ENCODE measurements at places on chromosomes 7 and 10. TPM values are rescaled to one million over a fixed set of nuclear protein-coding genes. Genes with fewer than 3 reads are reported as not detected.
A peak's percentile ranks its signal among the peaks of the same experiment; 100 is the strongest.

DNA sequence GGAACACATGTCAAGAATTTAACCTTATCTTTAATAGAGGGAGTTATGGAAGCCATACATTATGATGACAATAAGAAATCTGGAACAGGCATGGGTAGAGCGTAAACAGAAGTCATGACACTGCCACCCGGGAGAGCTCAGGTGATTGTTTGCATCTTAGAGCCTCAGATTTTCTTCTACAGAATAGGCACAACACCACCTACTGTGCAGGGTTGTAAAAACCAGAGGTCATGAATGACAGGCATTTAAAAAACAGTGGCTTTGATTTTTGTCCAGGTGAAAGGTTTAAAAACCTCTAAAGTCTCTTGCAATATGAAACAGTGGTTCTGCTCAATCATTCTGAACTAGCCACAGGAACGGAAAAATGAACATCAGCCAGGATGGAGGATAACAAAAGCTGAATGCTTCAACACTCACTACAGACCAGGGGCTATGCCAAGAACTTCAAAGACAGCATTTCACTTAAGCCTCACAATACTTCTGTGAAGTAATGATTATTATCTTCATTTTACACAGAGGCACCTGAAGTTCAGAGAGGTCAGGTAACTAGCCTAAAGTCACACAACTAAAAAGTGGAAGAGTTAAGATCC is 123.8 kb downstream of the SLC25A13 start:
- no peak overlapping the region for H3K4me3 ChIP-seq
- no peaks in the 10 kb centered on the region for H3K4me1 ChIP-seq
- H3K27me3 ChIP-seq: no peaks in the 10 kb centered on the region
- no peak for DNase-seq
- no peaks in the 10 kb centered on the region for H3K36me3 ChIP-seq
- H3K27ac ChIP-seq: no peak overlapping the region

GRCh38 chr10:123761666-123762230 is 95.6 kb downstream of the GPR26 start:
- no peak overlapping the region for H3K27ac ChIP-seq
- no peaks in the 10 kb centered on the region for H3K4me1 ChIP-seq
- no peaks in the 10 kb centered on the region for H3K27me3 ChIP-seq
- no peak for DNase-seq
- no peaks in the 10 kb centered on the region for H3K36me3 ChIP-seq

- H3K27me3 ChIP-seq: no peaks in the 10 kb centered on the region
- H3K4me1 ChIP-seq: no peaks in the 10 kb centered on the region
- no peak overlapping the region for H3K27ac ChIP-seq
- H3K36me3 ChIP-seq: no peaks in the 10 kb centered on the region
- H3K4me3 ChIP-seq: no peak overlapping the region
Observed at GRCh38 chr7:99024066-99024465, 119.8 kb downstream of the SMURF1 start.

DNA sequence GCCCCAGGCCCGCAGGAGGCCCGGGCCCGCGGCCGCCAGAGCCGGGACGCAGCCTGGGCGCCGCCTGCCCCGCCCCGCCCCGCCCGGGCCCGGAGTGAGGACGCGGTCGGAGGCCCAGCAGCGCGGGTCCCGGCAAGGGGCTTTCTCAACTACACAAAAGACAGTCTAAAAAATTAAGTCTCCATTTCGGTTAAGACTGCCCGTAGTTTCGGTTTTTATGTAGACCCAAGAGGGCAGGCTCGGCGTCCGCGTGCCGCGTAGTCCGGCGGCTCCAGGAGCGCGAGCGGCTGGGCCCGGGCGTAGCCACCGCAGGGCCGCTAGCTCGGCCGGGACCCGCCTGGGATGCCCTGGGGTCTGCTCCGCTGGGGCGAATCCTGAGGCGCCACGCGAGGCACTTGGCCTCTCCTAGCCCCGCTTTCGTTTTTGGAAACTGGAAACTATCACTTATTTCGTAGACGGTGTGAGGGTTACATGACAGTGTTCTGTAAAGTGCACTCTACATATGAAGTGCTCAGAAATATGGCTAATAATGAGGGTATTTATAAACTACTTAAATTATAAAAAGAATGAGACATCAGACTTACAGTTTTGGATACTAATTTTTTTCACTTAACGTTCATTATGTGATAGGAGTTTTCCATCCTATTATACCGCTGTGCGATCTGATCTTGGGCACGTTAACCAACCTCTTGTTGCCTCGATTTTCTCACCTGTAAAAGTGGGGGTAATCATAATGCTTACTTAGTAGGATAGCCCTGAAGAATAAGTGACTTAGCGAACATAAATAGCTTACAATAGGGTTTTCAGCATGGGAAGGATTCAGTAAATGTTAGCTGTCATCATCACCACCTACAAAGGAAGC is 573 bp downstream of the BLVRA start:
- peak overlapping the region; percentile 84 for H3K27ac ChIP-seq
- no peaks in the 10 kb centered on the region for H3K36me3 ChIP-seq
- H3K4me3 ChIP-seq: peak overlapping the region; percentile 76
- H3K27me3 ChIP-seq: no peaks in the 10 kb centered on the region

DNA sequence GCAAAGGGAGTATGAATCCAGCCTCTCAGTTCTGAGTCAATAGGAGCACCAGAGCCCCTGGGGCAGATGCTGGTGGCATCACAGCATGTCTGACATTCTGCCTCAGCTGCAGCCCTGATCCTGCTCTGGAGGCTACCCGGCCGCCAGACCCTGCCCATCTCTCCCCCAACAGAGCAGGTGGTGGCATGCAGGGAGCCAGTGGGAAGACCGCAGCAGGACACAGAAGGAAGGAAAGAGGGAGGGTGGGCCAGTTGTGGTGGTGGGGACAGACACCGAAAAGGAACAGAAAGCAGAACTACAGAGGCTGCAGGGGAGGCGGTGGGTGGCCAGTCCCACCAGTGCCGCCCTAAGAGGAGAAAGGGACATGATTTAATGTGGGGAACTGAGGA is 35.3 kb downstream of the BLNK start:
- H3K4me1 ChIP-seq: no peaks in the 10 kb centered on the region
- no peaks in the 10 kb centered on the region for H3K27me3 ChIP-seq
- no peaks in the 10 kb centered on the region for H3K36me3 ChIP-seq
- no peak for DNase-seq
- no peak overlapping the region for H3K4me3 ChIP-seq

DNA sequence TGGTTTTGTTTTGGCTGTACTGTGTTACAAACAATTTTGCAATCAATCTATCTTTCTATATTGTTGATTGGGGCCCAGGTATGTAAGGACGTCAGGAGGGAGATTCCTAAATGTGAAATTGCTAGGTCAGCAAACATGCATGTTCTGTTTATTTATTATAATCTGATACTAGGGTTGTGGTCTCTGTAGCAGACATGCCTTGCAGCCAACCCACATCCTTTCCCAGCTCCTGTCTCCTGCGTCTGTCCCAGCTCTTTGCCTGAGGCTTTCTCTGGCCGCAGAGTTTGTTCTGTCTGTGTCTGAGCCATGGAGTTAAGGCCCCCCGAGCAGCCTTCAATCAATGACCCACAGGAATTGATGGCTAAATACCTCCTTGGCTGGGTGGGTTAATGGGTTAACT is 124.0 kb upstream of the ZEB1 start:
- H3K4me1 ChIP-seq: no peaks in the 10 kb centered on the region
- no peaks in the 10 kb centered on the region for H3K36me3 ChIP-seq
- no peak for DNase-seq
- no peak overlapping the region for H3K27ac ChIP-seq
- H3K4me3 ChIP-seq: no peak overlapping the region
- H3K27me3 ChIP-seq: no peaks in the 10 kb centered on the region

DNA sequence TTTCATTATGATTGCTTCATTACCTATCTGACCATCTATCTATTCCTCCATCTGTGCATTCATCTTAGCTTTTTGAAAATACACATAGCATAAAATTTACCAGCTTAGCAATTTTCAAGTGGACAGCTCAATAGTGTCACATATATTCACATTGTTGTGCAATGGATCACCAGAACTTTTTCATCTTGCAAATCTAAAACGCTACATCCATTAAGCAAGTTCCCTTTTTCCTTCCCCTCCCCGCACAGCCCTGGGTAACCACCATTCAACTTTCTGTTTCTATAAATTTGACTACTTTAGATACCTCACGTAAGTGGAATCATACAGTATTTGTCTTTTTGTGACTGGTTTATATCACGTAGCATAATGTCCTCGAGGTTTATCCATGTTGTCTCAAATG is 78.0 kb upstream of the ADRB1 start:
- H3K27me3 ChIP-seq: no peaks in the 10 kb centered on the region
- no peaks in the 10 kb centered on the region for H3K36me3 ChIP-seq
- no peak for DNase-seq
- no peaks in the 10 kb centered on the region for H3K4me1 ChIP-seq

GRCh38 chr10:30103595-30104320 is 44.4 kb upstream of the JCAD start:
- no peak overlapping the region for H3K4me3 ChIP-seq
- no peak overlapping the region for H3K27ac ChIP-seq
- no peaks in the 10 kb centered on the region for H3K27me3 ChIP-seq
- H3K4me1 ChIP-seq: no peaks in the 10 kb centered on the region
- DNase-seq: no peak

DNA sequence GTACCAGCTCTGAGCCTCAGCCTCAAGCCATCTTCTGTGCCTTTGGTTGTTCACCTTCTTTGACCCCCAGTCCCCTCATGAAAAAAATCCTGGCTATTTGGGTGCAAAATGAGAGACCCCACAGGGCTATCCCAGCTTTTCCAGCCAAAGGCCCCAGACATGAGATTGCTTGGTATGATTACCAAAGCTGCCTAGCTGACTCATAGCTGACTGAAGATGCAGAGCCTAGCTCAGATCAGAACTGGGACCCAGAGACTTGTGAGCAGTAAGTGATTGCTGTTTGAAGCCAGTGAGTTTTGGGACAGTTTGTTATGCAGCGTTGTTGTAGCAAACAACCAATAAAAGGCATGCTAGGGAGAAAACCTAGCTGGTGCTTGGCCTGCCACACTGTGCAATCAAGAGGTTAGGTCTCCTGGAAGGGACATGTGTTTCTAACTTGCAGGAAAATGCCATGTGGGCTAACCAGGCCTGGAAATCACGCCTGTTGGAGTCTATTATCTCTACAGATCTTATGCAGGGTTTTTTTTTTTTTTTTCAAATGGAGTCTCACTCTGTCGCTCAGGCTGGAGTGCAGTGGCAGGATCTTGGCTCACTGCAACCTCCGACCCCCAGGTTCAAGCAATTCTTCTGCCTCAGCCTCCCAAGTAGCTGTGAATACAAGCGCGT is 48.0 kb upstream of the DAGLB start:
- no peak for DNase-seq
- no peaks in the 10 kb centered on the region for H3K36me3 ChIP-seq
- no peaks in the 10 kb centered on the region for H3K27me3 ChIP-seq
- no peak overlapping the region for H3K27ac ChIP-seq
- no peak overlapping the region for H3K4me3 ChIP-seq

DNA sequence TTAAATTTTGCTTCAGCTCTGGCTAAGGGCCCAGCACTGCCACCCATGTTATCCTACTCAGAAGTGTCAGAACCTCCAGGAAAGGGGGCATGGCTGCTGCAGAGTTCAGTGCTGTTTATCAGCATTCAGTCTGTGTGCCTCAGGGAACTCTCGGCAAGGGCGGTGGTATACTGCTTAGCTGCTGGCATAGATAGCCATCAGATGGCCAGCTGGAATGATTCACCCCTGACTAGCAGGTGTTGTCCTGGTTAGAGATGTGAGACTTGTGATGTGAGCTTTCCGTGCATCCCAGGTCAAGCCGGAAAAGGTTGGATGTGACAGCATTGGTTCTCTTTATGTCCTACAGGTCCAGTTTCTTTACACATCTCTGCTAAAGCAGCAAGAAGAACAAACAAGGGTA is 22.1 kb downstream of the CEP55 start:
- no peak overlapping the region for H3K27ac ChIP-seq
- H3K36me3 ChIP-seq: no peaks in the 10 kb centered on the region
- H3K27me3 ChIP-seq: no peaks in the 10 kb centered on the region

DNA sequence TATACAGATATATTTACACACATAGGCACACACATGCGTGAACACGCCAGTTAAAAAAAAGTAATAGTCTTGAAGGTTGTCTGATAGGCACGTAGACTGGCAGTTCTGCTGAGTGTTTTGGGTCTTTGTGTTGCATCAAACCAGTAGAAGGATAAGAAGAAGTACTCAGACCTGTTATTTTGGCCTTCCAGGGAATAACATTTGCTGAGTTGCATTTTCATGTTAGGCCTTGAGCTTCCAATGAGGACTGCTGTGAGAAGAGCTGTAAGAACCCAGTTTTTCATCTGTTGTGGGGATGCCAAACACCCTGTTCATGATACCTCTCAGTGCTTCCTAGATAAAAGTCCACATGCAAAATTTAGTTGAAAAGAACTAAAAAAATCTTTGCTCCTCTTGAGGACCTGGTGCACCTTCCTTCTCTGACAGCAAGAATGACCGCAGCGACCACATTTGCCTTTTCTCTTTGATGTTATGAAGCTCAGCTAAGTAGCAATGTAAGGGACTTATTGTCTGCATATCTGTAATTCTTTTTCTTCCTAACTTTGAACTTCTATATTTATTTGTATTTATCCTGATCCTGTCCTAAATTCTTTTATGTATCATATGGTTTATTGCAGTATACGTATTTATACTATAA is 27.2 kb downstream of the HIPK2 start:
- no peak for DNase-seq
- H3K4me1 ChIP-seq: peaks cover 3% of the 10 kb centered on the region
- no peaks in the 10 kb centered on the region for H3K27me3 ChIP-seq

- H3K36me3 ChIP-seq: no peaks in the 10 kb centered on the region
- DNase-seq: no peak
- H3K27ac ChIP-seq: no peak overlapping the region
Observed at GRCh38 chr7:159140170-159140910, 4.3 kb downstream of the VIPR2 start.

- no peak for DNase-seq
- no peaks in the 10 kb centered on the region for H3K4me1 ChIP-seq
- H3K4me3 ChIP-seq: no peak overlapping the region
- no peak overlapping the region for H3K27ac ChIP-seq
- no peaks in the 10 kb centered on the region for H3K36me3 ChIP-seq
Observed at GRCh38 chr10:93485690-93486089, 3.6 kb upstream of the MYOF start.

Gene MEOX2
- total RNA-seq: 6.4 TPM

Gene PRSS37
- total RNA-seq: not detected

Gene PVRIG
- total RNA-seq: 0.66 TPM

Gene VIPR2
- total RNA-seq: 14.0 TPM

Gene C7orf57
- total RNA-seq: not detected

Gene GPR26
- total RNA-seq: not detected

Gene SH2B2
- total RNA-seq: 1.6 TPM
